NCI-H1417 (cell line): ENCODE measurements at places on chromosomes 3 and 15.

- no peak for DNase-seq
These were observed 473.9 kb upstream of the UBE2E2 start for GRCh38 chr3:22729212-22729611.

- DNase-seq: no peak
These were observed 36.3 kb upstream of the SNX4 start for GRCh38 chr3:125556314-125556713.

- DNase-seq: no peak
These were observed 14.5 kb upstream of the CAPN3 start for GRCh38 chr15:42344763-42345162.

DNA sequence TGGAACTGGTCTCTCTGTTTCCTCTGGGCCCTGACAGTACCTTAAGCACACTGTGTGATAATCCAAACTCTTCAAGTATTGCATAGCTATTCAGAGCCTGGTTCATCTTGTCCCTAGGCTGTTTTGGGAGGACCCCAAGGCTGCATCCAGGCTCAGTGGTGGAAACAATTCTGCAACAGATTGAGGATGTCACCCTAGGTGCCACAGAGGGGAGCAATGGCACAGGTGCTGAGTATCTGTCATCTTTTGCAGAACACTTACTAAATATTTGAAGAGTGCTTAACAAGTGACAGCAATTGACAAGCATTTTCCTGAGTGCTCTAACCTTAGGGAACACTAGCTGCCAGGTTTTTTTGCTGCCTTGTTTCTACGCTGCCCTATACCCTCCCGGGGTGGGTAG, 27.8 kb downstream of the STARD5 start:
- DNase-seq: peak; percentile 52

DNA sequence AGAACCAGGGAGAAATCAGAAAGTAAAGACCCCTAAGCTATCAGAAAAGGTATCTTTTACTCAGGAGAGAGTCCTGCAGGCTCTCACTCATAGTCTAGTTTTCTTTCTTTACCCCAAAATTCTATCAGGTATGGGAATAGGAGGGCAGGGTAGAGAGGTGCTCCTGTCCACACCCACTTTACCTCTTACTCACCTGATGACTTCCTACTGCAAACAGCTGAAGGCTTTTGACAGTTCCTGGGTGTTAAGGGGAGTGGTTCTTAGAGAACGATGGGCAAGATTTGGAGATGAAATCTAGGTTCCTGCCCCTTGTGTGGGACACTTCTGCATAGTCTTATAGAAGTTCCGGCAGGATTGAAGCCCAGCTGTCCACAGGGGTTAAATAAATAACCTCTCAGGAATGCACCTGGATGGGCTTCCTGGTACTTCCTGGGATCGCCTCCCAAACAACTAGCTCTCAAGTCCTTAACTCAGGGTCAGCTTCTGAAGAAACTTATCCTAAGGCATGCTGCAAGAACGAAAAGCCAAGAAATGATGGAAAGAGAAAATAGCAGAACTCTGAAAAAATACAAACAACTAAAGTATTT, 10.8 kb upstream of the TNFAIP8L3 start:
- DNase-seq: no peak

GRCh38 chr15:97893967-97894366, 66.5 kb upstream of the ARRDC4 start:
- DNase-seq: peak; percentile 27

DNA sequence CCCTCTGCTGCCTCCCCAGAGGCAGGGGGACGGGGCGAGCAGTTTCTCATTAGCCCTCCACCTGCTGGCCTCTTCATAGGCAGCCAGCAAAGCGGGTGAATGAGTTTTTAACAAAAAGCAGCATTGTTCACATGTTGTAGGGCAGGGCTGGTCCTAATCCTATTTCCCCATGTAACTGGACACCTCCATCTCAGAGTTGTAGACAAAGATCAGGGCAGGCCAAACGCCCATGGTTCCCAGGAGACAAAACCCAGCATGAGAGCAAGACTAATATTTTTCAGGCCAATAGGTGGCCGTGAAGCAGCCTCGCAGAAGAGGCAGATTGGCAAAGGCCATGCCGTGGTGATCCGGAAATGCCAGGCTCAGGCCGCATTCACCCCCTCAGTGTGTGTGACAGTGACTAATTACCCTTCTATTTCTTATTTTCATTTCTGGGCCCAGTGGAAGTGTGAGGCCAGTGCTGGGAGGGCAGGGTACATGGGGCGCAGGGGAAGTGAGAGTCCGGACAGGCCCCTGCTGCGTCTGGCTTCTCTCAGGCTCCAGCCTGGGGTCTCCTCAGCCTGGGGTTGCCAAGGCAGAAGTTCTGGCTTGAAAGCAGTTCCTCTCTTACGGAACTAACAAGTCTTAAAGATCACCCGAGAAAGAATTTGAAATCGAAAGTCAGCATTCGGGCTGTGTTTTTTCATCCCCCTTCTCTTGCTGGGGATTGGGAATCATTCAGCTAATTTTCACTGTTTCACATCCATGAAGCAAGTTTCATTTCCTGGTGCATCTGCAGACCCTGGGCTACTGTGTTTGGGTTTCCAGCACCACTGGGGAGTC, 64.8 kb downstream of the BOC start:
- DNase-seq: peak; percentile 51

DNA sequence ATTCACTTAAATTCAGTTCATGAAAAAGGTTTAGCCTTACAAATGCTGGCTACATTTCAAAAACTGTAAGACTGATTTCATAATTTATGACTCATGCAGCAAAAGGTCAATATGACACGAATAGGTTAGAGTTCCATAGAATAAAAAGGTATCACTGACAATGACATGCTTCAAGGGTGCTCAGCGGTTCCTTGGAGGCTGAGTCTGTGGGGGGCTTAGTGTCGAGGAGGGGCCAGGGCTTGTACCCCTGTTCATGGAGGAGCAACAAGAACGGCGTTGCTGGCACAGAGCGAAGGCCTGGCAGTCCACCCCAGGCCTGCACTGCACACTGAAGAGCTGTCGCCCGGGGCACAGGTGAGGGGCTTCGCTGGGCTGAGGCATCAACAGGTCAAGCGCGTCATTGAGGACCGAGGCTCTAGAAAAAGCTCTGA, 174.2 kb downstream of the NR1D2 start:
- DNase-seq: no peak

DNA sequence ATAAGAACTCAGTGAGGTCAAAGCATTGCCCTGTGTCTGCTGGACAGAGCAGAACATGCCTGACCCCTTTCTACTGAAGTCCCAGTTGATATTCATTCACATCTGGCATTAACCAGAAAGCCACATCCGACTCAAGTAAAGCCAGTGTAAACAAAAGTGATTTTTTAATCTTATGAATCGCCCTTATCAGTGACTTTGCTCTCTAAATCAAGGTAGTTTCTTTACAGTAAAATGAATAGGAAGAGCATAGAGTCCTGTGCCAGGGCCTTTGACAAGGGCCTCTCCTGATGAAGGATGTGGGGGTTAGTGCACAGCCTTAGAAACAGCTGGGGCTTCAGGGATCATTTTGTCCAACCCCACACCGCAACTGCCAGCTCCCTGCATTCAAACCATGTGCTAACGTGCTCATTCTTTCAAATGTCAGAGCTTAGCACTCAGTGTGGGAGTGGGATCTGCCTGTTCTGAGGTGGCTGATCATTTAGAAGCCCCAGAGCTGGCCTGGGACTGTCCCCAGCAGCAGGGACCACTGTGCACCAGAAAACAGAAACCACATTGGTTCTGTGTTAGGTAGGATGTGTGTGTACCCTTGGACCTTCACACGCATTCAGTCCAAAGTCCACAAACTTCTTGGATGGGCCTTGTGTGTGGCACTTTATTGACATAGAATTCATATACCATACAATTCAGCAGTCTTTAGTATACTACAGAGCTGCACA, 55.3 kb downstream of the CCR4 start:
- no peak for DNase-seq

- no peak for DNase-seq
These were observed 240.5 kb upstream of the CFAP20DC start for GRCh38 chr3:59290358-59290757.

GRCh38 chr3:40381904-40382616, 4.9 kb upstream of the ENTPD3 start:
- DNase-seq: no peak

DNA sequence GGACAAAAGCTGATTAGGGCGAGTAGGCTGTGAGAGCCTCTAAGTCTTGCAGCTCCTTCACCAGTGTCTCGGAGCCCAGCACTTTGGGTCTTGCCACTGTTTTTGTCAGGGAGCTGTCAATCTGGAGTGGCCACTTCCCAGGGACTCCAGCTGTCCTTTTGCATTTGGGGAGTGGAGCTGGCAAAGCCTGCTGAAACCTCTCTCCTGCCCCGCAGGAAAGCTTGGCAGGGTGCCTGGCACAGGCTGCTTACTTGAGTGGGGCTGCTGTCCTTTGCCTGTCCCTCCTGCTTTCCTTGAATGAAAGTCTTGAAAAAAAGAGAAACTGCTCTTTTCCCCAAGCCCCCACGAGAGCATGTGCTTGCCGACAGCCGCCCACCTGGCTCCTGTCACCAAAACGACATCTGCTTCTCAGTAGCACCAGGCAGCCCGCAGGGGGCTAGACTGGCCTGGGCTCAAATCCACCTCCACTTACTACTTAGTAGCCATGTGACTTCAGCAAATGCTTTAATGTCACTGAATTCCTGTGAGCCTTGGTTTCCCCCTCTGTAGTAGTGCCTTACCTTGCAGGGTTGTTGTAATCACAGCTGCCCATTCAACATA, 13.7 kb downstream of the USP13 start:
- DNase-seq: peak; percentile 31

DNA sequence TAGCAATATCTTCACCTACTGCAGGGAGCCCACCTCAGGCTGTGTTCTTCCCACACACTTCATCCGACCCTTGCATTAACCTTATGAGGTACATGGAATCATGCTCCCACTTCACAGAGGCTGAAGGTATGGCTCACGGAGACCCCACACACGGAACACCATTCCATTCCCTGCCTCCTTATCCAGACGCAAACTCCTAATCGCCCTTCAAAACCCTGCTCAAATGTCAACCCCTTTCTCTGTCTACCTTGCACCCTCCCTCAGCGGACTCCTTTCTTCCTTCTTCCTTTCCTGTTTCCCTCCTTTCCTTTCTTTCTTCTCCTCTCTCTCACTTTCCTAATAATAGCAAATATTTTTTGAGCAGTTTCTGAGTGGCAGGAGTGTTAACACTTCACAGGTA, 23.8 kb downstream of the IQSEC1 start:
- no peak for DNase-seq

- DNase-seq: no peak
These were observed 291.6 kb upstream of the VEPH1 start for GRCh38 chr3:157794771-157795170.

DNA sequence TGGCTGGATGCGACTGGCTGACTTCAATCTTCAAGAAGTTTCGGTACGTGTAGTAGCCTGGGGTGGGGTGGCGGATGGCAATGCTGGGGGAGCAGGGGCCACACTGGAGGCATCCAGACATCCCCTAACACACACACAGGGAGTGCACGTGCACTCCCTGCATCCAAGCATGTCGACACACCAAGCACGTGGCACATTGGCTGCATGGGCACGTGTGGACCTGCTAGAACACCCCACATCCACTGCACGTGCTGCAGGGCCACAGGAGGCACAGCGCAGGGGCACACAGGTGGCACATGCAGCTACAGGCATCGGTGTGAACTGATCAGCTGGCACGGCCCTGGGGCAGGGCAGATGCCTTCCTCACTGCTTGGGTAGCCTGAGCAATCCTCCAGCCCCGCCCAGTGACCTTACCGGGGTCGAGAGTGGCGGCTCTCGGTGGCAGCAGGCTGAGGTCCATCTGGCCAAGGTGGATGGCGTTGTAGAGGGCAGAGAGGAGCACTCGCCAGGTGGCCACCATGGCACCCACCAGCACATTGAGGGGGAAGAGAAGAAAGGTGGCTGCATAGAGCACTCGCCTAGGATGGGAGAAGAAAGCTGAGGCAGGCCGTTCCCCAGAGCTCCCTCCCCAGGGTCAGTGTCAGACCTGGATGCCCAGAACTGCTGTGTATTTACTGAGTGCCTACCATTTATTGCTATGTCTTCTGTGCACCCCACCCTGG, 7.5 kb downstream of the ISLR start:
- DNase-seq: no peak

- no peak for DNase-seq
These were observed 51.9 kb downstream of the SCN5A start for GRCh38 chr3:38597502-38598060.

DNA sequence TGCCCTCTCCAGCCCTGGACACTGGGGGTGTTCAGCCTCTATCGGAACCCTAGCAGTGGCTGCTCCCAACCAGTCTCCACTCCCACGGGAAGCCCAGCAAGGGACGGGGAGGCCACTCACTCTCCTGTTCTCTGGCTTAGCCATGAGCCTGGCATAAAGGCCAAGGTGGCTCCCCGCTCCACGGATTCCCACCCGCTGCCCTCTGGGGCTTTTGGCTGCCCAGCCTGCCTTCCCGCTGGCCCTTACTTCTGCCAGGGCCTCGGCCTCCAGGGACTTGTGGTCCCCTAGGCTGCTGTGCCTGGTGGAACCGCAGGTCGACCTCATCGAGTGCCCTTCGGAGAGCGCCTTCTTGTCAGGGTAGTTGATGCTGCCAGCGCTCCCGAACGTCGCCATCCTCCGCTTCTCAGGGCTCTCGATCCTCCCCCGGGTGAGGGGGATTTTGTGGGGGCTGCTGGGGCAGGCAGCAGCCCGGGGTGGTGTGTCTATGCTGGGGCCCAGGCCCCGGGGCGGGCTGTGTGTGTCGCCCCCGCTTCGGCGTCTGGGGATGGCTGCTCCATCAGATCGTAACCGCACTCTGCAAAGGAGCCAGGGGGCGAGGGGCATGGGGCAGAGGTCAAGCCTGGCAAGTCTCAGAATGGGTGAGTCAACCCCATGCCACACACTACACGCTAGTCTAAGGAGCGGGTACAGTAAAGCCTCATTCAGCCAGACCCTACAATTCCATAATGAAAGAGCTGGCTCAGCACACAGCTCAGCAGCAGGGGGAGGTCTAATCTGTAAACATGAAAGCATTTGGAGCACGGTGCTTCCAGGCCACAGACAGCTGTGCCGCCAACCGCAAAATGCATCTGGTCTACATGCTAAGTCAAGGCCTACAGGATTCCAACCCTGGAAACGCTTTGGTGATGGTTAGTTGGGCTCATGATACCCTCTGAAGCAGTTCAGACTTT, 27.3 kb upstream of the RAD18 start:
- DNase-seq: peak; percentile 11

DNA sequence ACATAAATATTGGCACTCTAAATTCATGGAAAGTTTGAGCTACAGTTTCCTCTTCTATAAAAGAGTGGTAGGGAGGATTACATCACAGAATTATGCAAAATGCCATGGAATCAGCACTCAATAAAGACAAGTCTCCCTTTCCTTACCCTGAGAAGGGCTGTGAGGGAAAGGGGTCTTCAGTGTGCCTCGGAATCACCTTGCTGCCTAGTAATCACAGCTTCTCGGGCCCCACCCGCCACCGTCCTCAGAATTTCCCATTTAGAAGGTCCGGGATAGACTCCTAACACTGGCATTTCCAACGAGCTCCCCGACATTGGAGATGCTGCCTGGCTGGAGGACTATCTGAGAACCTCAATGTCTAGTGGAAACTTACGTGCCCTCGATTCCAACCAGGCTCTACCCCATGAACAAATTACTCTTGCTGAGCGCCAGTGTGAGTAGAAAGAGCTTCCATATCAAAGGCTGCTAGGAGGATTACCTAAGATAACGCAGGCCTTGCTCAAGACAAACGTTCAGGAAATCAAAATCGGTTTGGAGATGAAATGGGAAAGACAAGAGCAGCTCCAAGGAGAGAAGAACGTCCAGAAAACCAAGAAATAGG, 92.1 kb upstream of the CHD2 start:
- peak; percentile 71 for DNase-seq
